ENCODE measurements at places on chromosomes 13 and 19.
A peak's percentile ranks its signal among the peaks of the same experiment; 100 is the strongest.

DNA sequence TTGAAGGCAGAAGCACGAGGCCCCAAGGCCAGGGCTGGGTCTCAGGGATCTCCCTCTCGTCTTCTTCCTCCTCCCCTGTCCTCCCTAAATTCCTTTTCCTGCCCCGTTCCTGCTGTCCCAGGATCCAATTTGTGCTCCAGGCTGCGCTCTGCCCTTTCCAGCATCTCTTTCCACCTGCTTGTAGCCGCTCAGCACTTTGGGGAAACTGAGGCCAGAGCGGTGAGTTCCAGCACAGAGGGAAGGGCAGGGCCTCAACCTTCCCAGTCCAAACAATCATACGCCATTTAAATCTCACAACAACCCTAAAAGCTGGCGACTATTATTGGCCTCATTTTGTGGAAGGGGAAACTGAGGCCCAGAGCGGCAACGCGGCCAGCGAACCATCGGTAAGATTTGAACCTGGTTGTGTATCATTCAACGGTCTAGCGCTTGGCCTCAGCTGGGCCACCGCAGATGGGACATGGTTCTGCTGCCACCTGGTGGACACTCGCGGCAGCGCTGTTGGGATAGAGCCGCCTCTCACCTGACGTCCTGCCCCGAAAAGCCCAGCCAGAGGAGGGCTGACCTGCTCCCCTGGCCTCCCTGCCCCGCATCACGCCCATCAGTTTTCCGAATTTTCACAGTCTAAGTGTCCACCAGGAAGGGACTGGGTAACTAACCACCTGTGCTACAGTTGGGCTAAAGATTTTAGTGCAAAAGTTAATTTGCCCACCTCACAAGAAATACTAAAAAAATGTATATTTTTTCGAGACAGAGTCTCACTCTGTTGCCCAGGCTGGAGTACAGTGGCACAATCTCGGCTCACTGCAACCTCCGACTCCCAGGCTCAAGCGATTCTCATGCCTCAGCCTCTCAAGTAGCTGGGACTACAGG lies 4.2 kb upstream of the RPL18A start:
- DNase-seq = peak; percentile 93

DNA sequence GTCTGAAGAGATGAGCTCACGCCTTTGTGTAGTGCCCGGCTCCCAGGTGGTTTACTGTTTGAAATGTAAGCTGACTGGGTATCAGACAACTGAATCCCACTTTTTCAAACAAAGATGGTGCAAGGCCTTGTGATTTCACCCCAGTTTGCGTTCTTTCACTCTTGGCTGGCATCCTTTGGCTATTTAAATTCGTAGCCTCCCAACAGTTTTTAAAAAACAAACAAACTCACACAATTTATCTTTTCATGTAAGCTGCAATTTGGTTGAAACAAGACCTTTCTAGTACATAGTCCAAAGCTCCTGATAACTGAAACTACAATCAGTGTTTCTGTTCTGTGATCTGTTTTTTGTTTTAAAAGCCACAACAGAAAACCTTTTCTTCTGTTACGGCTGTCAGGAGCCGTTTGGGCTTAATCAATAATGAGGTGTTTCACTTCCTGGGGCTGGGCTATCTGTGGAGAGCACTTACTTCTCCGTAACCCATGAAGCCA lies 65.1 kb upstream of the NPAS1 start:
- no peak for DNase-seq

DNA sequence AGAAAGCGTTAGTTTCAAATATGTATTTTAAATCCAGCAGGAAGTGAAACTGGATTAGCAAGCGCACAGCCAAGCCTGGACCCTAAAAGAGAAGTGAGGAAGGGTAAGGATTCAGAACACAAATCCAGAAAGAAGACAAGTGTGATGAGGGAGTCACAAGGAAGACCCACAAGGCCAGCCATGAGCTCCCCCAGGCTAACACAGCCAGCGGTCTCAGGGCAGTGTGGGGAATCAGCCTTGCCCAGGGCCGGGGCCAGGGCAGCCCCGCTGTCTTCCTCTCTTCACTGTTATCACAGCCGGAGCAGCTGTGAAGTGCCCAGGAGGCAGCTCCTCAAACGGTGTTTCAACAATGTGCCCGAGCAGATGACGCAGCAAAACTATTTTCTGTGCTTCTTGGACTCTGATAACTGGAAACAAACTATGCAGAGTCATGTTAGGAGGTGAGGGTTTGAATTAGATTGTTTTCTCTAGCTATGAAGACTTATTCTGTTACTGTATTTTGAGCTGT lies 12.2 kb upstream of the CDC16 start:
- DNase-seq = no peak

DNA sequence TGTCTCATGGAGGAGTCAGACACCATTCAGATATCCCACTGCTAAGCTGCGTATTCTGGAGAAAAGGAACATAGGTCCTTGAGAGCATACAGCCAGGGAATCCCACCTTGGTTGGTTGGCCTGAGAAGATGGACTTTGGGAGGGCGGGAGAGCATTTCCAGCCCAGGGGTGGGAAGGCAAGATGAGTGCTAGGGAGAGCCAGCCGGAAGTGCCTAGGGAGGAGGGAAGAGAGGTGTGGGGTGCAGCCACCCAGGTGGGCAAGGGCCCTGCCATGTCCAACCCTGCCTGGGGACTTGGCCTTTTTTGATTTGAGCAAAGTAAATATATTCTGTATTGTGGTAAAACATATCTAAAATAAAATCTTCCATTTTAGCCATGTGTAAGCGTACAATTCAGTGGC lies 19.7 kb downstream of the SIAH3 start:
- no peak for DNase-seq

GRCh38 chr13:111210544-111211469 lies 95.7 kb downstream of the ARHGEF7 start:
- no peak for DNase-seq

DNA sequence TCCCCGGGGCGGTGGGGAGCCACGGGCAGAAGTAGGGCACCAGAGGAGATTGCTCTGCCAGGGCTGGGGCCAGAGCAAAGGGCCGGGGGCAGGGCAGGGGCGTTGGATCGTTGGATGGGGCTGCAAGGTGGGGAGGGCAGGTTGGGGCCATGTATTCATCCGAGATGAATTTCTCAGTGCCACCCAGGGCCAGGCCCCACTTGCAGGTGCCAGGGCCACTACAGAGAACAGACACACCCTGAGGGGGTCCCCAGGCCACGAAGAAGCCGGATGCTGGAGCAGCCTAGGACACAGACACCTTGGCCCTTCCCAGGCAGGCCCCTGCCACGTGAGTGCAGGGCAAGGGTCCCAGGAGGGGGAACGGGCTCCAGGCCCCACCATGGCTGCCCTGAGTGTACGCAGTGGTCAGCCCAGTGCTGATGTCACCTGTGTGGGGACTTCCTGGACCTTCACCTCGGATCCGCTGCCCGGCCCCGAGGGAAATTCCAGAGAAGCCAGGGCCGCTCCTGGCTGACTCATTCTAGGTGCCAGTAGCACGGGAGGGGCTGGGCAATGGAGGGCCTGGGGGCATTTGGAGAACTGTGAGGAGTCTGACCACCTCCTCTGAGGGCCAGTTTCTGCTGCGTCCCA lies 9.6 kb upstream of the SBNO2 start:
- DNase-seq = no peak

GRCh38 chr13:49246850-49247642 lies 679 bp upstream of the CDADC1 start:
- no peak for DNase-seq

DNA sequence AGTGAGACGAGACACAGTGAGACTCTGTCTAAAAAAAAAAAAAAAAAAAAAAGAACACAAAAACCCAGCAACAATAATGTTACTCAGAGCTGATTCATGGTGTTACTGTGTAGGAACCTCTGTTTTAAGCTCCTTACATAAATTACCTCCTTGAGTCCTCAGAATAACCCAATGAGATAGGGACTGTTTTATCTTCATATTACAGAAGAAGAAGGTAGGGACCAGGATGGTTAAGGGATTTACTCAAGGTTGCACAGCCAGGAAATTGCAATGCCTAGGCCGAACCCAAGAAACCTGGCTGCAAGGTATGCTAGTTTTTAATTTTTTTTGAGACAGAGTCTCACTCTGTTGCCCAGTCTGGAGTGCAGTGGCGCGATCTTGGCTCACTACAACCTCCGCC lies 1.5 kb upstream of the DAND5 start:
- no peak for DNase-seq

- no peak for DNase-seq
Observed at GRCh38 chr13:20873348-20873747, 29.2 kb downstream of the XPO4 start.

DNA sequence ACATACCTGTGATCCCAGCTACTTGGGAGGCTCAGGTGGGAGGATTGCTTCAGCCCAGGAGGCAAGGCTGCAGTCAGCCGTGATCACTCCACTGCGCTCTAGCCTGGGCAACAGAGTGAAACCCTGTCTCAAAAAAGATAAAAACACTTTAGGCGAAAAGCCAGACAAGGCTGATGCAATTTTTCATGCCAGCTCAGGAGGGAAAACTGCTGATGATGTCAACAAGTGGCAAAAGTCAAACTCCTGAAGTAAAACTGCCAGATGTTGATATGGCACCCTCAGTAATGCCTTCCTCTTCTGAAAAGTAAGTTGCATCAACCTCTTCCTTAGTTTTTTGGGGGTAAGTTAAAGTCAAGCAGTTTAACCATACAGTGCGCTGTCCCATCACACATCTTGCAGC lies 15.6 kb downstream of the ZNF599 start:
- DNase-seq = no peak

- no peak for DNase-seq
Observed at GRCh38 chr13:113997845-113998751, 24.2 kb upstream of the C13orf46 start.

- DNase-seq = no peak
Observed at GRCh38 chr19:50794074-50794875, 4.1 kb downstream of the ACP4 start.

GRCh38 chr13:18944501-18945068 lies 237.0 kb downstream of the TUBA3C start:
- no peak for DNase-seq

GRCh38 chr13:76094645-76095044 lies 458.5 kb downstream of the LMO7 start:
- no peak for DNase-seq

DNA sequence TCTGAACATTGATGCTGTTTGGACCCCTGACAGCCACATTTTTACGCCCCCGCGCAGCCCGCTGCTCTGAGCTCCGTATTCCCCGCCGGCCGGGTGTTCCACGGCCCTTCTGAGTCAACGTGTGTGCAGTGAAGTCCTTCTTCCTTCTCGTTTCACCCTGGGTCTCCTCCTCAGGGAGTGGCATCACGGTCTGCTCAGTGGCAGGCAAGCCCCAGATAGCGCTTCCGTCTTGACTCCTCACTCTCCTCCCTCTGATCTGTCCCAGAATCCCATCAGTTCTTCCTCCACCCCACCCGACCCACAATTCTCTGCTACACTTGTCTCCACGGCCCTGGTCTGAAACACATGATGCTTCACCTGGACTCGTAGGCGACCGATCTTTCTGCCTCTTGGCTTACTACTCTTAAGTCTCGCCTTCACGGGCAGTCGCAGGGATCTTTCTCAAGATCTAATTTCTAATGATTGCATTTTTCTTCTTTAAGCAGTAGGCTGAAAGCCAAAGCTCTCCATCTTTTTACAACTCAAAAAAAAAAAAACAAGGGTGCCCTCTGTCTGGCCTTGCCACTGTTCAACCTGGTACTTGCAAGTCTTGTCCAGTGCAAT lies 33.9 kb downstream of the CCNE1 start:
- DNase-seq = peak; percentile 39

DNA sequence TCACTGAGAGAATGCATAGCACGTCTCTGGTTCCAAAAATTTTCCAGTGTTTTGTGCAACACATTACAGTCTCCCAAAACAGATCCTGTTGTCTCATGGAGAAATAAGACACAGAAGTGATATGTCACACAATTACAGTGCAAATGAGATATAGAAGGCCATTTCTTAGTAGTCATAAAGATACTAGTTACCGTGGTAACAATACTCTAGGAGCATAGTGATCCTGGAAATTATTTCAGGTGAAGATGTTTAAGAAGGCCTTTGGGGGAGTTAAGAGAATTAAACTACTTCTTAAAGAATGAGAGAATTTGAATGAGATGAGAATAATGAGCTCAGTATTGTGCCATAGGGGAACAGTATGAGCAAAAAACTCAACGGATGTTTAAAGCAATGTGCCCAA lies 628.0 kb upstream of the MIR17HG start:
- DNase-seq = no peak

GRCh38 chr19:1487576-1488281 lies 2.4 kb downstream of the PCSK4 start:
- DNase-seq = no peak

GRCh38 chr19:1102407-1103131 lies 1.2 kb upstream of the GPX4 start:
- peak; percentile 54 for DNase-seq

Data from activated CD4-positive, alpha-beta T cell treated with anti-CD3 and anti-CD28 coated beads, Interleukin-2, amount 50 U/mL, for 4 hours (primary cell).